Anterior cingulate cortex (tissue), 58 donors: ENCODE measurements at places on chromosomes 1 and 21.
A peak's percentile ranks its signal among the peaks of the same experiment; 100 is the strongest.

DNA sequence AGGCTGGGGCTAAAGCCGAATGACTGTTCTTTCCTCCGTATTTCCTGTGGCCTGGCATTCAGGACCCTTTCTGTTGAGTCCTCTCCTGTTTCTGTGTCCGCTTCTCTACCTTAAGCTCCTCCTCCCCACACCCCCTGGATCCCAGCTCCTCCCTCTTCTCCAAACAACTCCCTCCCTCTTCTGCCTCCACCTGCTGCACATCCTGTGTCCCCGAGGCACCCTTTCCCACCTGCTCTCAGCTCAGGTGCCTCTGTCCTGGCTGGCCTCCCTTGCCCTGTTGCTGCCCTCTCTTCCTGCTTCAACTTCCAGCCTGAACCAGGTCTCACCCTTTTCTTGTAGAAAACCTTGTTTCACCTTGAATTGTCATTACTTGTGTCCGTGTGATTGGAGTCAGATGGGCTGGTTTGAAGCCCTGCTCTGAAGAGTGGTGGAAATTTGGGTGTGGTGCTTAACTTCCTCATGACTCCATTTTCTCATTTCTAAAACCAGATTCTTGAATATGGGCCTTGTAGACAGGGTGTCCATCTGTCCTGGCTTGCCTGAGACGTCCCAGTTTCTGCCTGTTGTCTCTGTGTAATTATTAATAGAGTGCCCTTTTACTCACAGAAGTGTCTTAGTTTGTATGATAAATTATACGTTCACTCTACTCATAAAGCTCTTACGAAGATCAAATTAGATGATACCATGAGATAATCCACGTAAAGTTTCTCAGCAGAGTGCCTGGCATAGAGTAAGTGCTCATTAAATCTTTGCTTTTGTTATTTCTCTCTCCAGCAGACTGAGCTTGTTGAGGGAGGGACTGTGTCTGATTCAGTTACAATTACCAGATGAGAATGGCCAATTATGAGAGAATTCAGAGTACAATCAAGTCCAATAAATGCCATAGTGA is 58.9 kb upstream of the TRABD2B start:
- DNase-seq = no peak

DNA sequence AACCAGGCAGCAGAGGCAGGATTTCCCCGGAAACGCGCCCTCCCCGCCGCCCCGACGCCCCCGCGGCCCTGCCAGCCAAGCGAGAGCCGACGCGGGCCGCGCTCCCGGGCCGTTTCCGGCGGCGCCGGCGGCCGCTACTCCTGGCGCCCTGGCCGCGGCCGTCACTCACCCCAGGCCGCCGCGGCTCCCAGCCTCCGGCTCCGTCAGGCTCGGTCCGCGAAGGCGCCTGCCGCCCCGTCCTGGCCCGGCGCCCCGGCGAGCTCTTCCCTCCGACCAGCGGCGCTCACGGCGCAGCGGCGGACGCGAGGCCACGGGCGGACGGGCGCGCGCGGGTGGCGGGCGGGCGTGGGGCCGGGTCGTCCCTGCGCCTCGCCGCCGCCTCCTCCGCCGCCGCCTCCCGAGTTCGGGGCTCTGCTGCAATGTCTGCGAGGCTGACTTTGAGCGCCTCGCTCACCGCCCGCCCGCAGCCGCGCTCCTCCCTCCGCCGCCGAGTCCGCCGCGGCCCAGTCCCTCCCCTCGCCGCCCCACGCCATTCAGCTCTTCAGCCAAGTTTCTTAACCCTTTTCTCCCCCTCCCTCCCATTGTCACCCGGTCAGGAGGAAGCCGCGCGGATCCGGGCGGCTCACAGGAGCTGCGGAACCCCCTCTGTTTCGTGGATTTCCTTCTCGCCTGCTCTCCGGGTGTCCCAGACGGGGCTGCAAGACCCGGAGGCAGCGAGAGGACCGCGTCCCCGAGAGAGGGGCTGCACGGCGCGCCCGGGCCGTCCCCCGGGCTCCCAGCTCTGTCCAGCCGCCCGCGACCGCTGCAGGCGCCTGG is at the start of gene NRIP1:
Gene NRIP1, minus strand, starts transcription at position 425 of the 816 bp plus-strand sequence. CDS start 96,808 bp downstream, outside the sequence.
- DNase-seq = peak; percentile 88

- DNase-seq = no peak
These were observed 11.2 kb downstream of the CREG1 start for GRCh38 chr1:167542109-167543032.

DNA sequence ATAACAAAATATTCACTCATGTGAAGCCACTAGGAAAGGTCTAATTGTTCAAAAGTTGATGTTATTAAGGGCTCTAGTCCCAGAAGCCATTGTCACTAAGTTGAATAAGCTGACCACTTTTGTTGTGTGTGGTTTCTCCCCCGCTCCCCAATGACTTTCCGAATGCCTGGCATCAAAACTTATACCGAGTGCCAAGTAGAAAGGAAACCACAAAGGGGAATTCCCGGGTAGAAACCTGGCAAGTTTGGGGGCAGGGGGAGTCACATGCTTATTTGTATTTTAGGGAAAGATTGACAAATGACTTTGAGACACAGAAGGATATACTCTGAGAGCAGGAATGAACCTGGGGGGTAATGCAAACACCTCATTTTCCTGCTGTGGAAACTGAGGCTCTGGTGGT is 154.1 kb downstream of the TGFBR3 start:
- no peak for DNase-seq

DNA sequence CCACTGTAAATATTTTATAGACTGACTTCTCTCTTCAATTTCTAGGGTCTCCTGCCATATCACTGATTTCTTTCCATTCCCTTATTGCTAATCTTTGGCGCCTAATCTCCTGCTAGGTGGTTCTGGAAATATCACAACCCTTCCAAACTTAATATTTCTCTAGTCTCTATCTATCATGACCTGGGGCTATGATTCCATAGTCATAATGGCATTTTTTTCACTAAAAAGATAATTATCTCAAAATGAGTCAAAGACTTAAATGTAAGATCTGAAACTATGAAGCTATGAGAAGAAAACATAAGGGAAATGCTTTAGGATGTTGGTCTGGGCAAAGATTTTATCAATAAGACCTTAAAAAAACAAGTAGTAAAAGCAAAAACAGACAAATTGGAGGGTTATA is 74.2 kb downstream of the LEPR start:
- no peak for DNase-seq

DNA sequence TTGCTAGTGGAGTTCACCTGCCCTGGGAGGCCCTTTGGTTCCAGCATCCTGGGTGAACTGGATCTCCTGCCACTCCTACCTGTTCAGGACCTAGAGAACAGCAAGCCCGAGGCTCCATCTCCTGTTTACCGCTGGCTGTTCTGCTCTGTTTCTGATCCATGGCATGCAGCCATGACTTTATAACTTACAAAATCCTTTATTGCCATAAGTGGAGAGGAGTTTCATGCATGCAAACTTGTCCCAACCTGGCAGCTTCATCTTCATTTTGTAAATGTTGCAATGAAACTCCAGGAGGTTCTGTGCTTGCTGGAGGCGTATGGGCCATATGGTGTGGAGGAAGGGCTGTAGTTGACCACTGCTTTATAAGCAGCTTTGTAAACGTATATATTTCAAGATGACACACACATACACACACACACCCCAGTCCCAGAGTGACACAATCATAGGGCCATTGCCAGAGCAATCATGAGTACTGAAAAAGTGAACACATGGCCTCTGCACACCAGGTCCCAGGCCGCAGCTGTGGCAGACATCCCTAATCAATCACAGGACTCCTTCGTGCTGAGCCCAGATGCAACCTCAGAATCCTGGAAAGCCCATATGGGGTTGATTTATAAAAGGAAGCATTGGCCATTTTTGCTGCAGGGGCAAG is 69.0 kb downstream of the UBIAD1 start:
- DNase-seq = peak; percentile 22

GRCh38 chr1:161726473-161727255 is 5.3 kb downstream of the FCRLB start:
- DNase-seq = peak; percentile 71

GRCh38 chr1:211735208-211736170 is 60.1 kb upstream of the NEK2 start:
- peak; percentile 67 for DNase-seq

- no peak for DNase-seq
These were observed 886 bp downstream of the ZMYM4 start for GRCh38 chr1:35269201-35269988.

GRCh38 chr1:209383907-209384709 is 199.4 kb upstream of the CAMK1G start:
- DNase-seq = no peak

DNA sequence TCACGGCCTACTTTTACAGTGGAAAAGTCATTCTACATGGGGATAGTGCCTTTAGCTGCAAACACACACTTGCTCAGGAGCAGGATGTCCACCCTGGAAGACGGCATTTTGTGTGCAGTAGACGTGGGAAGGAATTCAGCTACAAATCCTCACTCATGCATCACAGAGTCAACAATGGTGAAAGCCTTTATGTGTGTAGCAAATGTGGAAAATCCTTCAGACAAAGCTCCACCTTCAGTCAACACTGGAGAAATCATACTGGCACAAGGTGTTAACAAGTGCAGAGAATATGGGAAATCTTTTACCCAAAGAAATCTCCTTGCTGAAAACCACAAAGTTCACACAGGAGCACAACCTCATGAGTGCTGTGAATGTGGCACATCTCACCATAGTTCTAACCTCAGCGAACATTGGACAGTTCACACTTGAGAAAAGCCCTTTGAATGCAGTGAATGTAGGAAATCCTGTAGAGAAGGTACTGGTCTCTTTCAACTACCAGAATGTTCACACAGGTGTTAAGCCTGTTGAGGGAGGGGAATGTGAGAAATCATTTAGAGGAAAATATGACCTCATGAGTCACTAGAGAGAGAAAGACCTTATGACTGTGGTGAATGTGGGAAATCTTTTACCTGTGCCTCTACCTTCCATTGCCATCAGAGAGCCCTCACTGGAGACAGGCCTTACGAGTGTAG is 101.8 kb downstream of the PTGS2 start:
- no peak for DNase-seq

DNA sequence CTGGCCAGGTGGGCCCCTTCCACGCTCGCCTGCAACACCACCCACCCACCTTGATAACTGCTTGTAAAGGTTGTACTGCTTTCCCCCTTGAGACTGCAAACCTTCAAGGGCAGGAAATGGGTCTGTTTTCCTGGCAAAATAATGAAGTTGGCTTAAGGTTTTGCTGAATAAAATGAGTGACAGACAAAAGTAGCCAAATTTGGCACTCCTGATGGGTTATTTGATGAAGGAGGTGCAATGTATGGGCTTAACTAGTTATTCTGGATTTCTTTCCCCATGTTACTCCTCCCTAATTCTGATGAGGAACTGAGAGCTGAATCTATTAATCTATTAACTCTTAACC is 14.6 kb upstream of the HLCS start:
- DNase-seq = no peak

- no peak for DNase-seq
These were observed 145.2 kb downstream of the NTMT2 start for GRCh38 chr1:170290991-170291390.

GRCh38 chr1:65844296-65844695 is 51.6 kb downstream of the PDE4B start:
- no peak for DNase-seq

DNA sequence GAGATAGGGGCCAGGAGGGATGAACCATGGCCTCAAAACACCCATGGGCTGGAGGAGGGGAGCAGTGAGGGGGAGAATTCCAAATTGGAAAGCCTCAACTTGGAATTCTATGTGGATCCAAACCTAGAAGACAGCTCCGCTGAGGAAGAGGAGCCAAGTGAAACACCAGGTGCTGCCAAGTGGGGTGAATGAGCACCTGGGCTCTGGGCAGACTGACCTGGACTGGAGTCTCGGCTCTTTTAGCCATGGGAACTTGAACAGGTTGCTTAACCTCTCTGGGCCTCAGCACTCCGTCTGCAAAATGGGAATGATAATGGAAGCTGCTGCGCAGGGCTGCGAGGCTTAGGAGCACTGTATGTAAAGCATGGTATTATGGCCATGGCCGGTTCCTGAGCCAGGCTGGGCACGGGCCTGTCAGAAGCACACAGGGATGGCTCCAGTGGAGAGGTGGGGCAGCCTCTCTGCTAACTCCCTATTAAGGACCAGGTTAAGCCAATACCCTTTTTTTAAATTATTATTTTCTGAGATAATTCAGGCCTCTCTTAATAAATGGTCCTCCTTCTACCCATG is 81.5 kb downstream of the SYT2 start:
- no peak for DNase-seq

DNA sequence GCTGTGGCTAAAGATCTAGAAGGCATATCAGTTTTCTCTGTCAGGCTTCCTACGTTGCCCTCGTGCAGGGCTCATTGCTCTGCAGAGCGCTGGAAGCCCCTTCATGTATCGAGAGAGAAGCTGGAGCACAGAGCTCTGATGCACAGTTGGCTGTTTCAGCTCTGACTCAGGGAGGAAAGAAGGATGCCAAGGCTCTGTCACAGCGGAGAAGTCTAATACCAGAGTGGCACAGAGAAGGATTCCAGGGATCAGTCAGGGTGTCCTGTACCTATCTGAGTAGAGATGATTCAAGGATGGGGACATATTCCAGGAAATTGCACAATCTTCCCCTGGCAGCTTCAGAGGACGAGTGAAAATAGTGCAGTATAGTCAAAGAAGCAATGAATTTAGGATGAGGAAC is 179.2 kb upstream of the FMN2 start:
- DNase-seq = no peak

DNA sequence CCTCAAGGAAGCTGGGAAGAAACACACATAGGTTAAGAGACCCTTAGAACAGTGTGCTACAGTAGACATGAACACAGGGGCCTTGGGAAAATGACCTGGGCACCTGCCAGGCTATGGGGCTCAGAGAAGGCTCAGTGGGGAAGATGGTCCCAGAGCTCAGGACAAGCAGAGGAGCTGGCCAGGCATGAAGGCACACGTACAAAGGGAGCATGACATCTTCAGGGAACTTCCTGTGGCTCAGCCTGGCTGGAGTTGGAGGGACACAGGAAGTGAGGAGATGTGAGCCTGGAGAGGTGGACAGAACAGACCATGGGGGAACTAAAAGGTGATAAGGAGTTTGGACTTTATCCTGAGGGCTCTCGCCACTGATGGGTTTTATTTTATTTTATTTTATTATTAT is 3.8 kb upstream of the SLC50A1 start:
- DNase-seq = no peak

DNA sequence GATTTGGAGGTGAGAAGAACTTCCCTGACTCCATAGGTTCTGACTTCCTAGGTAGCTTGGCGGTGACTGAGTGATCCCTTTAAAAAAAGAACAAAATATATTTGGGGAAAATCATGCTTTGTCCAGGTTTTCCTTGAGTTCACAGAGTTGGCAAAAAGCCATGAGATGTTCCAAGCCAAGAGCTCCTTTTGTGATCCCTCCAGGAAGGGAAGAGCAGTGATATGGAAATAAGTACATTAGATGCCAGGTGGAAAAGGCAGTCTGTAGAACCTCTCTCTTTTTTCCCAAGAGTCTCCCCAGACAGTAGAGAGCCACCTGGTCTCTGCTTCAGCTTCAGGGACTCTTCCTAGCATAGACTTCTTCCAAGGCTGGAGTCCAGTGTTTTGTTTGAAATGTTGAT is 10.2 kb downstream of the TLCD4 start:
- no peak for DNase-seq

- no peak for DNase-seq
These were observed 101.9 kb upstream of the TNR start for GRCh38 chr1:175845338-175845737.

GRCh38 chr1:45490121-45490625 is 790 bp downstream of the TESK2 start:
- DNase-seq = no peak
